ENCODE measurements at places on chromosomes 11 and 22.
A peak's percentile ranks its signal among the peaks of the same experiment; 100 is the strongest.

GRCh38 chr11:92457250-92457649, 232.6 kb downstream of the FAT3 start:
- no peak overlapping the region for H3K4me3 ChIP-seq
- no peaks in the 10 kb centered on the region for H3K4me1 ChIP-seq
- DNase-seq, result no peak
- no peaks in the 10 kb centered on the region for H3K36me3 ChIP-seq

GRCh38 chr11:64694821-64695365, 28.1 kb downstream of the NRXN2 start:
- H3K27me3 ChIP-seq, result peaks cover 51% of the 10 kb centered on the region
- DNase-seq, result no peak
- H3K4me3 ChIP-seq, result no peak overlapping the region
- H3K27ac ChIP-seq, result no peak overlapping the region
- H3K36me3 ChIP-seq, result no peaks in the 10 kb centered on the region

GRCh38 chr11:112610494-112610893, 349.8 kb upstream of the PLET1 start:
- H3K4me1 ChIP-seq, result peaks cover 47% of the 10 kb centered on the region
- H3K36me3 ChIP-seq, result no peaks in the 10 kb centered on the region
- H3K4me3 ChIP-seq, result no peak overlapping the region
- DNase-seq, result no peak
- H3K27me3 ChIP-seq, result no peaks in the 10 kb centered on the region

GRCh38 chr11:11025087-11025486, 167.2 kb upstream of the ZBED5 start:
- H3K27ac ChIP-seq, result no peak overlapping the region
- H3K27me3 ChIP-seq, result no peaks in the 10 kb centered on the region
- H3K36me3 ChIP-seq, result no peaks in the 10 kb centered on the region
- peak; percentile 32 for DNase-seq
- H3K4me1 ChIP-seq, result peaks cover 11% of the 10 kb centered on the region
- H3K4me3 ChIP-seq, result no peak overlapping the region

GRCh38 chr11:60221181-60221580, 21.8 kb downstream of the MS4A4E start:
- no peak overlapping the region for H3K4me3 ChIP-seq
- H3K36me3 ChIP-seq, result no peaks in the 10 kb centered on the region
- H3K4me1 ChIP-seq, result no peaks in the 10 kb centered on the region
- no peak for DNase-seq

DNA sequence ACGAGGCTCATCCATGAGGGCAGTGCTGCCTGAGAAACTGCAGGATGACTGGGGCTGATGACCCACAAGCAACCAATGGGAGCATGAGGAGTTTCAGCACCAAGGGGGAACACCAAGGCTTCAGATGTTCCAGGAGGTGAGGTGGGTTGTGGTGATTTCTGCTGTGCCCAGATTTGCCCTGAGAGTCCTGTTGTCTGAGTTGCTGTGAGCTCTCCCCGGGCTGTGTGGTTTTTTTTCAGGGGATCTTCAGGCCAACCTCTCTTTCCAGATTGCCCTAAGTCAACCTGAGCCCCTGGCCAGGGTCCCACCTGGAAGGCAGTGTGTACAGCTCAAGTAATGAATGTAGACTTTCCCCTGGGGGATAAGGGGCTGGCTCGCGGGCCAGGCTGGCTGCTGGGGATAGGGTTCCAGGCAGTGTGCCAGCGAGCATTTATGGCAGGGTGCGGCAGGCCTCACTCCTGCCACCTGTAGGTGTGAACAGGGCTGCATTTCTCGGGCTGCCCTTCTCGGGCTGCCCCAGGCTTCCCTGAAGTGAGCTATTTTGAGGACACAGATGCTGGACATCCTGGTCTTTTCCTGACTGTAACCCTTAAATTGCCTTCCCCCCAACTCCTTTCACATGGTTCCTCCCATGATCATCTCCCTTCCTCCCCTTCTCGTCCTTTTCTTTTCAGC, 9.8 kb downstream of the SLC22A6 start:
- H3K36me3 ChIP-seq, result no peaks in the 10 kb centered on the region
- DNase-seq, result no peak
- peaks cover 4% of the 10 kb centered on the region for H3K4me1 ChIP-seq

DNA sequence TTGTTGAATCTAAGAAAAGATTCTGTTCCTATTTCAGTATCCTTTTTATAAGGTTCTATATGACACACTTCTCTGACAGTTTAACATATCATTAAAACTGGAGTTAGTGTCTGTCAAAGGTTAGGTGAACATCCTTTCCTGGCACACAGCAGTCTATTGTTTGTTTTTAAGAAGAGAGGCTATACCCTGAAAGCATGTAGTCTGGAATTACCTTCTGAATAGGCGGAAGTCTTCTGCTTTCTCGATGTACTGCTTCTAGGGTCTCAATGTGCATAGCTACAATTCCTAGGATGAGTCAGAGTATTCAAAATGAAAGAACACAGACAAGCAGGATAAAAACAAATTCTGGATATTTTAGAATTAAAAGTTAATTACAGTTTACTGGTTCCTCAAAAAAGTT, 188.6 kb downstream of the SWAP70 start:
- no peaks in the 10 kb centered on the region for H3K27me3 ChIP-seq
- peaks cover 8% of the 10 kb centered on the region for H3K36me3 ChIP-seq

- no peak overlapping the region for H3K4me3 ChIP-seq
- H3K4me1 ChIP-seq, result no peaks in the 10 kb centered on the region
- DNase-seq, result no peak
- no peak overlapping the region for H3K27ac ChIP-seq
- no peaks in the 10 kb centered on the region for H3K27me3 ChIP-seq
- no peaks in the 10 kb centered on the region for H3K36me3 ChIP-seq
Measured at GRCh38 chr11:102287964-102288724, 29.1 kb upstream of the BIRC3 start.

Data from keratinocyte (primary cell).